Tongue (tissue), 3 donors: ENCODE measurements at places on chromosomes 2 and 18.
A peak's percentile ranks its signal among the peaks of the same experiment; 100 is the strongest.

DNA sequence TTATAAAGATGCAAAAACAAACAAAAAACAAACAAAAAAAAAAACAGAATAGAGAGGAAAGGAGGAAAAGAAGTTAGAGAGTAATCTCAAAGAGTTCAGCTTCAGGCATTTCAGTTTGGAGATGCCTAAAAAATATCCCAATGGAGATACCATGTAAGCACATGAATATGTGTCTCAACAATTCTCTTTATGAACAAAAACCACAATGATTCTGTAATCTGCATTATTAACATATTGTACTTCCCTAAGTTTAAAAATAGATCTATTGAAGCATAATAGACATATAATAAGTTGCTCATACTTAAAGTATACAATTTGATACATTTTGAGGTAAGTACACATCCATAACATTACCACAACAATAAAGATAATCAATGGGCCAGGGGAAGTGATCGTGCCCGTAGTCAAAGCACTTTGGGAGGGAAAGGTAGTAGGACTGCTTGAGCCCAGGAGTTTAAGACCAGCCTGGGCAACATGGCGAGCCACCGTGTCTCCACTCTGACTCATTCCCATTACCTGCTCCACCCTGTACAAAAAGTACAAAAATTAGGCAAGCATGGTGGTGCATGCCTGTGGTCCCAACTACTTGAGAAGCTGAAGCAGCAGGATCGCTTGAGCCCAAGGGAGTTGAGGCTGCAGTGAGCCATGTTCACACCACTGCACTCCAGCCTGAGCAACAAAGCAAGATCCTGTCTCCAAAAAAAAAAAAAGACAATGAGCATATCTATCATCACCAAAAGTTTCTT, 158.9 kb downstream of the ATAD2B start:
- no peak for DNase-seq

GRCh38 chr2:37713258-37713700, 41.8 kb upstream of the CDC42EP3 start:
- no peak for DNase-seq

GRCh38 chr2:33595385-33595784, 3.7 kb downstream of the FAM98A start:
- DNase-seq: no peak

- DNase-seq: no peak
Observed at GRCh38 chr18:34880403-34880802, 160.8 kb upstream of the MAPRE2 start.

- DNase-seq: no peak
Observed at GRCh38 chr2:237304763-237305514, 109.0 kb downstream of the COL6A3 start.

- no peak for DNase-seq
Observed at GRCh38 chr2:183123117-183123958, 905 bp upstream of the NUP35 start.

- DNase-seq: peak; percentile 18
Observed at GRCh38 chr2:59297816-59298215, 1056.7 kb upstream of the FANCL start.

DNA sequence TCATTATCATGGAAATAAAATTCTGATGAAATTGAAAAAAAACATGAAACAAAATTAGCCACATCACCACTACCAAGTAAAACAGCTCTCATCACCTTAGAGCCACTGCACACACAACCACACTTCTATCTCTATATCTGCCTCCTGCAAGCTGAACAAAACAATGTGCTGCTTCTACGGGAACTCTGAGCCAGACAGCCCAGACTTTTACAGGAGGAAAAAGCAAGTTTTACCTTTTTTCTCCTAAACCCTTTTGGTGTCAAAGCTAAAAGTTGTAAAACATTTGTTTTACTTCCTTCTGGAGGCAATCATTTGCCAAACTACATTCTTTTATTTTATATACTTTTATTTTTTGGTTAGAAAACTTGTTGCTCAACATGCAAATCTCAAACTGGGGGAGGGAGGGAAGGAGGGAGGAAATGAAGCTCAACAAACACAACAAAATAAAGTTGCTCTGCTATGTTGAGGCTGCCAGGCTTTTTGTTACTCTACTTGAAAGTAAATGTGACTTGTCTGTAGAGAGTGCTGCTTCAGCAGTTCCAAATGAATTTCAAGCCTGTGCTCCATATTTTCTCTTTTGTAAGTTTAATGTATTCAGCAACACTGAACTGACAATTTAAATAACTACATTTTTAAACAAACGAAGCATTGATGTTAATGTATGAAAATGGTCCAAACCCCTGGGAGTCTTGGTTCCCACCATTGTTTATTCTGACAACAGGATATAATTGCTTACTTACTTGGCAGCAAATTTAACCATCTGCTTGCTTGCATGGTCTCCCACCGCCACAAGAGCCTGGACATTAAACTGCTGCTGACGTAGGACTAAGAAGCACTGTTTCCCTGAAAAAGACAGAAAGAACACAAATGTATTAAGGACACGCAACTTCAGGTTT, 24.5 kb downstream of the DARS1 start:
- peak; percentile 79 for DNase-seq

DNA sequence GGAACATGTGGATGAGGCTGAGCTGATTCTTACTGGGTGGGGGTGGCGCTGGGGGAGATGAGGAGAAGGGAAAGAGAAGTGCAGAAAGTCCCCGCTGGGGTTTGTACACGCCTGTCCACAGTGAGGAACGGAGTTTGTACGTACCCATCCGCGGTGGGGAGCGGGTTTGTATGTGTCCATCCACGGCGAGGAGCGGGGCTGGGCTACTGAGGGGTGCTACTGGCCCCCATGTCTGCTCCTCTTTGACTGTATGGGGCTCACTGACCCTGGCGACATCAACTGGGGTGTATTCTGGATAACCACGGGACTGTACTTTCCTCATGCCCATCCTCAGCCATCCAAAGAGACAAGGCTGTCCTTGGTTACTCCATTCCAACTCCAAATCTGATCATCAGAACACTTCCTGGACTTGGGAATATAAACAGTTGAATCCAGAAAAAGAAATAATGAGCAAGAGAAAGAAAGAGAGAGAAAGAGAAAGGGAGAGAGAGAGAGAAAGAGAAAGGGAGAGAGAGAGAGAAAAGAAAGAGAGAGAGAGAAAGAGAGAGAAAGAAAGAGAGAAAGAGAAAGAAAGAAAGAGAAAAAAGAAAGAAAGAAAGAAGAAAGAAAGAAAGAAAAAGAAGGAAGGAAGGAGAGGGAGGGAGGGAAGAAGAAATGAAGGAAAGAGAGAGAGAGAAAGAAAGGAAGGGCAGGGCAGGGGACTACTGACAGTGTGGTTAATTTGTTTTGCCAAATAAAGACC, 21.0 kb downstream of the MAL start:
- DNase-seq: no peak

DNA sequence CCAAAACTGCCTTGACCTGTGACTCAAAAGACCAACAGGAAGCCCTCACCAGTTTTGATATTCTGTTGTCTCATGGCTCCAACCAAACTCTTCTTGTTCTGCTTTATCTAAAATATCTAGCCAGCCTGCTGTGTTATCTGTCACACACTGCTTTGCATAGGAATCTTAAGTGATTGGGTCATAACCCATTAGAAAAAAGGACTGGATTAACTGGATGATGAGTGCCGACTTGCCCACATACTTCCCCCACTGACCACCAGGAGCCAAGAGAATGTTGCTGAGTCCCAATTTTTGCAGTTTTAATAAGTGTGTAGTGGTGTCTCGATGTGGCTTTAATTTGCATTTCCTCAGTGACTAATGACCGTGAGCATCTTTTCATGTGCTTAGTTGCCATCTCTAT, 6.5 kb downstream of the MOGAT1 start:
- DNase-seq: no peak

- DNase-seq: no peak
Observed at GRCh38 chr2:219870041-219870440, 242.6 kb downstream of the SLC4A3 start.

DNA sequence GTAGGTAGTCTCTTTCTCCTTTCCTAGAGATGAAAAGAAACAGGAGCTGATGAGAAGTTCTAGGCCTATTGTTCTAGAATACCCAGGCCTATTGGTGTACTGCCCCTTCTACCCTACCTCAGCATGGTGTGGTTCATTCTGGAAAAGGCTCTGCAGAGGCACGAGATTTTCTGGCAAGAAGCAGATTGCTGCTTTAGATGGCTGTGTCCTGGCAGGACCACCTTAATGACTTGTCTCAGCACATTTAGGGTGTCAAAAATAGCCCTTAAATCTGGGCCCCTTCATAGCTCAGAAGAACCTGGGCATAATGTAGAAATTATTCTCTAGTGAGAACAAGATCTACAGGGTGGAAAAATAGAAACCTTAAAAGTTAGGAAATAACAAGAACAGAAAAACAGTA, 87.9 kb downstream of the BCL2L11 start:
- no peak for DNase-seq

DNA sequence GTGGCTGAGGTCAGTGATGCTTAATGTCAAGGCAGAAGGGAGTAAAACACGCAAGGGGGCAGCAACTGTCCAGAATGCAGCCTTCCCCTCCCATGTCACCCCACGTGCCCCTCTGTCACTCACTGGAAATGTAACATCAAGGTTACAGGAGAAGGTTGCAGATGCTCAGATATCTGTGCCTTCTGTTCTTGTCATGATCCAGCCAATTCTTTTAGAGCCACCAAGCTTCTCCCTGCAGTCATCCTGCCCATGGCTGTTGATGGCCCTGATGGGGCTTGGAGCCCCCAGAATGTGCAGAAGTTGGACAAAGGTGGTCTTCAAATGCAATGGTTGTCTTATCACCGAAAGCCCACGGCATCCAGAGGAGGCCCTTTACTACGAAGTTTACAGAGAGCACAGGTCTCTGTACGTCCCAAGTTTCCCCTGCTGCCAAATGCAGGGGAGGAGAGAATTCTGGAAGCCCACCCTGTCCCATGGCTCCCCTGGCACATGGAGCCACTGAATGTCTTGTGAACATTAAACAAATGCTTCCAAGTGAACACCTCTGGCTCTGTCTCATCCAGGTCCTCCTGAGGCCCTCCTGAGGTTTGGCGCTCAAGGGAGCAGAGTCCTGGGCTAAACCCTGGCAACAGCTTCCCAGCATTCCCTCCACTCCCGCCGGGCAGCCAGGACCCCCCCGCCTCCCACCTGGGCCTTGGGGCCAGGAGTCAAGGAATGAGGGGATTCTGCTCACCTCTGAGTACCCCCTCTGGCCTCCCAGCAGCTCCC, 4.5 kb upstream of the GPR55 start:
- DNase-seq: no peak

GRCh38 chr2:195998070-195998469, 70.6 kb downstream of the DNAH7 start:
- DNase-seq: no peak

- no peak for DNase-seq
Observed at GRCh38 chr18:24051031-24051947, 36.7 kb downstream of the TTC39C start.

DNA sequence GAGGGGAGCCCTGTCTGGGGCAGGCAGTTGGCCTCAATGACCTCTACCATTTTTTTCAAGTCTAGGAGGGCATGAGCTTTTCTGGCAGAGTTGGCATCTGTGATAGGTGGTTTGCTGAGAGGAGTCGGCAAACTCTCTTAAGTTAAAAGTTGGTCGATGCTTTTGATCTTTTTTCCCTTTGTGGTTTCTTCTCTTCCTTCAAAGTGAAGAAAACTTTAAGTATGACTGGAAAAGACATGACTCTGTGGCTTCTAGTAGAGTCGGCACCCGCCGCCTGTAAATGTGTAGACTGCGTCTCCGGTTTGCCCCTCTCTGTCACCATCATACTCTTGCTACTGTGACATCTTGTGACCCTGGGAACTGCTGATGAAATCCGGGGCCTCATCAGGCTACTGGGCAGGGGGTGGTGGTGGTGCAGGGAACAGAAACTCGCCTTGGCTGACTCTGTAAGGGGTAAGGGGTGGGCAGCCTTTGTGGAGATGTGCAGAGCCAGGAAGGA, 21.1 kb downstream of the INPP5D start:
- DNase-seq: no peak

GRCh38 chr2:75303227-75303626, 103.9 kb upstream of the TACR1 start:
- no peak for DNase-seq

- no peak for DNase-seq
Observed at GRCh38 chr2:110167326-110168000, 37.4 kb downstream of the NPHP1 start.

DNA sequence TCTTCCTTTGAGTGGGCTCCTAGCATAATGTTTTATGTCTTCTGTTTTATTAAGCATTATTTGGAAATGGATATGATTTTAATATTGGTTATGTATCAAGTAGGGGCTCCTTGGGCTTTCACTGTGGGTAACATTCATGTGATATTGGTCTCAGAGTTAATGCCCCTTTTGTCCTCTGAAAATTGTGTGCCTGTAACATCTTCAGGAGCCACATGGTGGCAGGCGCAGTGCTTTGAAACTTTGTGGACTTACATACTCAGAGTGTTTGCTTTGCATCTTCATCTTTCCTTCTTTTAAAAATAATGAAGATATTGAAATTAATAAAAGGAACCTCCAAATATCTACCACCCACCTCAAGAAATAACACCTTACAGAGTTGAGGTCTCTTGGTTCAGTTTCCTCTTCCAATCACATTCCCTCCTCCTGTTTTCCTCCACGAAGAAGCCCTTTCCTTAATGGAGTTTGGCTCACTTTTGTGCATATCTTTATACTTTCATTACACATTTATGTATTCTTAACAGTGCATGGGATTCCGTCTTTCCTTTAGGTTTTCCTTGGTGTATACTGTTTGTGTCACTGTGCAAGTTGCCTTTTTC, 73.5 kb downstream of the LIMS1 start:
- DNase-seq: peak; percentile 55

DNA sequence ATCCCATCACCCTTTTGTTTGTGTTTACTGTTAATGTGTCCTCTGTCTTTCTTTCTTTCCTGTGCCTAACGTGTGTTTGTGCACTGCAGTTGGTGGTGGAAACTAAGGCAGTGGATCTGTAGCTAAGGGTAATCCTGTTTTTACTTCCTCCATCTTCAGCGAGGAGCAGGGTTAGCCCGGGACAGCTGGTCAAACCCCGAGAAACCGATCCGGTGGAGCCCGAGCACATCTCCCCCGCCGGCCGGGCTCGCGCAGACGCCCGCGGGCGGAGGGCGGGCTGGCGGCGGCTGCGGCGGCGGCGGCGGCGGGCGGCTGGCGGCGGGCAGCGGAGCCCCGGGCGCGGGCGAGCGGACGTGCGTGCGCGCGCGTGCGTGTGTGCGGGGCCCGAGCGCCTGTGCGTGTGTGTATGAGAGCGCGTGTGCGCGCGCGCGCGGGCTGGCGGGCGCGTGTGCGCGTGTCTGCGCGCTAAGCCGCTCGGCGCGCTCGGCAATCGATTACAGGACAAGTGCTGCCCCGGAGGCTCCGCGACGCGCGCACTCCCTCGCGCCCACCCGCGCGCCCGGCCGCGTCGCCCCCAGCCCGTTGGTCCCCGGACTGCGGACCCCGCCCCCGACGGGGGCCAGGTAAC, at the start of gene IKZF2:
Gene IKZF2 (minus strand): TSS at position 176 of the 628 bp plus-strand sequence. CDS start 2,983 bp downstream, outside the sequence.
- DNase-seq: peak; percentile 94

- no peak for DNase-seq
Observed at GRCh38 chr2:144666032-144666431, 146.1 kb upstream of the ZEB2 start.

DNA sequence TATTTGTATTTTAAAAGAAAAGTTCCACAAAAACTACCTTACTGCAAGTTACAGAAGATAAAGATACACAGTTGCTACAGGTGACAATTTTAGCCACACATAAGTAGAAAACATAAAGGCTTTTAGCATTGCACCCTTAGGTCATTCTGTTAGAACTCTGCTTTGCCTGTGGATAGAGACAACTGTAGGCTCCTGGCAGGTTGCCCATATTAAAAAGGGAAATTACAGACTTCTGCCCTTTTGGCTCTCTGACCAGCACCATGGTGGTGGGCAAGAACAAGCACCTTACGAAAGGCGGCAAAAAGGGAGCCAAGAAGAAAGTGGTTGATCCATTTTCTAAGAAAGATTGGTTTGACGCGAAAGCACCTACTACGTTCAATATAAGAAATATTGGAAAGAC, 223.3 kb downstream of the MC4R start:
- no peak for DNase-seq

- peak; percentile 71 for DNase-seq
Observed at GRCh38 chr2:75064691-75065396, 106.4 kb downstream of the POLE4 start.
